ENCODE measurements at places on chromosomes 11 and 22.
A peak's percentile ranks its signal among the peaks of the same experiment; 100 is the strongest.

DNA sequence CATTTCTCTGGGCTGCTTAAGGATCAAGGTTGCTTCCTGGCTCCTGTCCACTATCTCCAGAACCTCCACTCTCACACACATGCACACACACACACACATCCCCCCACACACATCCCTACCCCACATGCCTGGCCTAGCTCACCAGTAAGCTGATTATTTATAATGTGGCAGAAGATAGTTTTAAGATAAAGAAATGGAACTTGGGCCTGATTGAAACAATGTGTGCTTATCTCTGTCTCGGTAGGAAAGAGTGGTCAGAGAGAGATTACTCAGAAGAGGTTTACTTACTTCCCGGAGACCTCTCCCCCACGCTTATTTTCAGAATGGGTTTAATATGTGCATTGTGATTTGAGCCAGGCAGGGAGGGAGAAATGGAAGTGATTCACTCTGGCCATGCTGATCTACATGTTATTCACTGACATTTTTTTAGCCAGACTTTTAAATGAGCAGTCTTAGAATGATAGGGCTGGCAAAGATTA is 422.4 kb downstream of the TENM4 start:
- peak; percentile 11 for DNase-seq

- DNase-seq = no peak
These were observed 153.0 kb downstream of the BBOX1 start for GRCh38 chr11:27193434-27194225.

DNA sequence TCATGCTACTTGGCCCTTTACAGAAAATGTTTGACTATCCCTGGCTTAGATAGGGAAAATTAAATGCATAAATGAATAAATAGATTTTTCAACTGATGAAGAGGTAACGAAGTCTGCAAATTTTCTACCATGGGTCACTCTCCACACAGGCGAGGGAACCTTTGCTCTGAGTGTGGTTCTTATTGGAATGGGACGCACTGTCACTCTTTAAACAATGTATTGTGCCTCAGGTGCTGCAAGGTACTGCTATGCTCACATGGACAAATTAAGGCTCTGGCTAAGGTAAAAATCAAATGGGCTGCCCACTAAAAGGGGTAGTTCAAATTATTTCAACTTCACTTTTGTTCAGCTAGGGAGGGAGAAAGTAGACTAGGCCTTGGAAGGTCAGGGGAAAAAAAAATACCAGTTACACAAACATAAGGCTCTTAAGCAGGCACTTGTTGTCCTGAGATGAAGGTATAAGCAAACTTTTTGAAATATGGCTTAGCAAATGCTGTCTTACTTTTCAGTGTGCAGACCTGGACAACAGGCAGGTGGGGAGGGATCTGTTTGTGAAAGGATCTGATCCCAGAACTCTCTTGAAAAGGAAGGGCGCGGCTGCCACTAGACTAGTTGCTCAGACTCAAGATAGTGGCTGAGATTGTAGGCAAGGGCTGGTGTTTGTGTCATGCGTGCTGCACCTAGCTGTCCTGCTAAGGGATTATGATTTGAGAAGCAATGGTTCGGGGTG is 99.5 kb downstream of the ADAMTS15 start:
- DNase-seq = no peak

GRCh38 chr11:100740440-100740839 is 53.4 kb downstream of the ARHGAP42 start:
- DNase-seq = no peak

GRCh38 chr11:91404344-91404743 is 820.3 kb upstream of the FAT3 start:
- DNase-seq = no peak

DNA sequence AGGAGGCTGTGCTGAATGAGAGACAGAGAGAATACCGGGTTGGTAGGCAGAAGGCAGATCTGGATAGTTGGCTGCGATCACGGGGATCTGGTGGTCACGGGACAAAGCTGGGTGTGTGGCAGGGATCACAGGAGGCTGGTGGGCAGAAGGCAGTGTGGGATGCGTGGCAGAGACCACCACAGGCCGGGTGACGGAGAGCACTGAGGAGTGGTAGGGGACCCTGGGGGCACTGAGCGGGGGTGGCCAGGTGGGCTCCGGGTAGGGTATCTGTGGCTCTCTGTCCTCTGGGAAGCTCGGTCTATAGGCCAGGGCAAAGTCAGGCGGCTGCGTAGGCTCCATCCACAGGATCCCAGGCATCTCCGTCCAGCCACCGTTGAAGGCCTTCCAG is 1.4 kb downstream of the CD248 start:
- no peak for DNase-seq

- DNase-seq = peak; percentile 82
These were observed 52.8 kb downstream of the MYH9 start for GRCh38 chr22:36334821-36335603.
